ENCODE measurements at places on chromosomes 6 and 20.

DNA sequence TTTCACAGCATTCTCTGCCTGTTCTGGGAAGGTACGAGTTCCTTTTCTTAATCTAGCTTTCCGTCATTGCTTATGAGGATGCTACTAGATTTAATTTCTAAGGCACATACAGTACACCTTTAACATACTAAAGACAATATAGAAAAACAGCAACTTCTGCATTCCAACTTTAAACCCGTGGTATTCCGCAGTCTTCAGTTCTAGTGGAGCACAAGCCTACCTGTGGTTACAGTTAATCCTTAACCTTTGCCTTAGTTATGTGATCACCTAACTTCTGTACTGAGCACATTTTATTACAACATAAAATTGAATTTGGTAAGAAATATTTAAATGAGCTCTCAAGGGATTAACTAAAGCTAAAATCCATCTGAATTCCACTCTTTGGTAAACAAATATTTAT lies 289.5 kb downstream of the BTBD9 start:
- no peak for DNase-seq

DNA sequence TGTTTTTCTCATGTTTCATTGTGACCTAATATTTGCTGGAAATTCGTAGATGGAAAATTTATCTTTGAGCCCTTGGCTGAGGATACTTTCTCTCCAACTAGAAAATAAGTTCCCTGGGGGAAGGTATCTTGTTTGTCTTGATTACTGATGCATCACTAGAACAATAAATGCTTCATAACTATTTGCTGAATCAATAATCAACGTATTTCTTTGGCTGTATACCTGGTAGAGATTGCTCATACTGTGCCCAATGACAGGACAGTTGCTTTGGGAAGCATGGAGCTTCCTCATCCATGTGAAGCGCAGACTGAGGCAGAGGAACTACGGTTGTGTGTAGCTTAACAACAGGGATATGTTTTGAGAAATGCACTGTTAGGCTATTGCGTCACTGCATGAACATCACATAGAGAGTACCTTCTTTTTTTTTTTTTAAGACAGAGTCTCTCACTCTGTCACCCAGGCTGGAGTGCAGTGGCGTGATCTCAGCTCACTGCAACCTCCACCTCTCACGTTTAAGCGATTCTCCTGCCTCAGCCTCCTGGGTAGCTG lies 34.2 kb upstream of the RPN2 start:
- no peak for DNase-seq

GRCh38 chr6:163620670-163621330 lies 206.3 kb downstream of the QKI start:
- DNase-seq, result no peak

DNA sequence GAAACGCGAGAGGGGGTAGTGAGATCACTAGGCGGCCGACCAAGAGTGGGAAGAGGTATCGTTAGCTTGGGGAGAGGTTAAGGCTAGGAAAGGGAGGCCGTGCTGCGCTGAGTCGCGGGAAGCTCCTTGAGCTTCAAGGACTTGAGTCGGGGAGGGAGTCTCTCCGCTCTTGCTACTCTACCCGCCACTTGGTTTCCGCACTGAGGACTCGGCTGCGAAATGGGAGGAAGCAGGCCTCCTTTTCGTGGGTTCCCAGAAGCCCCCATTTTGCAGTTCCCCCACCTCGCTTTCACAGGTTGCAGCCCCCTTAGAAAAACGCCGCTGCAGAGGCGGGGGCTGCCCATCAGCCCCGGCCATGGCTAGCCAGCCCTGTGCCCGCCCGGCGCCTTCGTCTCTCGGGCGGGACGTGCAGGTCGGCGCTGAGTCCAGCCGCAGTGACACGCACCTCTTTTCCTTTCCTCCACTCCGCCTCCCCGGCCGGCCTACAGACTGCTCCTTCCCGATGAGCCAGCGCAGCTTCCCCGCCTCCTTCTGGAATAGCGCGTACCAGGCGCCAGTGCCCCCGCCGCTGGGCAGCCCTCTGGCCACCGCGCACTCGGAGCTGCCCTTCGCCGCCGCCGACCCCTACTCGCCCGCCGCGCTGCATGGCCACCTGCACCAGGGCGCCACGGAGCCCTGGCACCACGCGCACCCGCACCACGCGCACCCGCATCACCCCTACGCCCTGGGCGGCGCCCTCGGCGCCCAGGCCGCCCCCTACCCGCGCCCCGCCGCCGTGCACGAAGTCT lies 4.9 kb downstream of the VGLL2 start:
- DNase-seq, result no peak

DNA sequence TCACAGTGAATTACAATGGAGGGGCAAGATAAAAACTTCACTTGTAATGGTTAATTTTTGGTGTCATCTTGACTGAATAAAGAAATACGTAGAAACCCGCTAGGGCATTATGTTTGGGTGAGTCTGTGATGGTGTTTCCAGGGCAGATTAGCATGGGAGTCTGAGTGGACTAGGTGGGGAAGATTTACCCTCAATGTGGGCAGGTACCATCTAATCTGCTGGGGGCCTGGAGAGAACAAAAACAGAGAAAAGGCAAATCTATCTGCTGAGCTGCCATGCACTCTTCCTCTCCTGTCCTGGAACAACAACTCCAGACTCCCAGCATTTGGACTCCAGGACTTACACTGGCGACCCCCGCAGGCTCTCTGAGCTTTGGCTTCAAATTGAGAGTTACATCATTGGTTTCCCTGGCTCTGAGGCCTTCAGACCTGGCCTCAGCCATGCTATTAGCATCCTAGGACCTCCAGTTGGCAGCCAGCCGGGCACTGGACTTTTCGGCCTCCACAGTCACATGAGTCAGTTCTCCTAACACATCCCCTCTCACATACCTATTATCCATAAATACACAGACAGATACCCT lies 19.7 kb downstream of the NINL start:
- no peak for DNase-seq

- no peak for DNase-seq
Measured at GRCh38 chr20:2890742-2891141, 17.5 kb downstream of the PTPRA start.

DNA sequence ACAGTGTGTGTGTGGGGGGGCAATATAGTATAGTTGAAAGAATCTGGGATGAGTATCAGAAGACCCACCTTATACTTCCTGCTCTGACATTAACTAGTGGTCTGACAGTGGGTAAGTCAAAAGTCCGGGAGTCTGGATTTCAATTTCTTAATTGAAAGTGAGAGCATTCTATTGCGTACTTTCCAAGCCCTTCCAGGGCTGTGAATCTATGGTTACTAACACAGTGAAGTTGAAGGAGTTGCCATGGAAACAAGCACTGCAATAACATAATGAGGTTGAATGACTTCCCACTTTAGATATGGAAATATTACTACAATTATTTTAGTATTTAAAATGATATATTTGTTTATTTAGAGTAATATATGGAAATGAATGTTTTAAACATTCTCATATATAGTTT lies 80.2 kb downstream of the MLIP start:
- no peak for DNase-seq

DNA sequence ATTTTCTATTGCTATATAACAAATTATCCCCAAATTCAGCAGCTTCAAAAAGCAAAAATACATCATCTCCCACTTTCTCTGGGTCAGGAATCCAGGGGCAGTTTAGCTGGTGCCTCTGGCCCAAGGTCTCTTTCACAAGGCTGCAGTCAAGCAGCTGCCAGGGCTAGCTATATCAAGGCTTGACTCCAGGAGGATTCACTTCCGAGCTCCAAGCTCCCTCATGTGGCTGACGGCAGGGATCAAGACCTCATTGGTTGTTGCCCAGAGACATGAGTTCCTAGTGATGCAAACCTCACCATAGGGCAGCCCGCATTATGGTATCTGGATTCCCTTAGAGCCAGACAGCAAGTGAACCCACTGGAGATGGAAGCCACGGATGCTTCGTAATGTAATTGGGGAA lies 1.3 kb upstream of the VNN1 start:
- no peak for DNase-seq

GRCh38 chr6:45461486-45461885 lies 83.8 kb upstream of the SUPT3H start:
- DNase-seq, result no peak

Data from activated CD4-positive, alpha-beta T cell treated with anti-CD3 and anti-CD28 coated beads for 24 hours (primary cell).